ENCODE measurements at places on chromosomes 11 and 22. TPM values are rescaled to one million over a fixed set of nuclear protein-coding genes. Genes with fewer than 3 reads are reported as not detected.

The PITPNB gene
- 30.8 TPM for total RNA-seq

GRCh38 chr11:72239849-72240460 lies 4.0 kb downstream of the PHOX2A start:
- DNase-seq = peak; percentile 97

DNA sequence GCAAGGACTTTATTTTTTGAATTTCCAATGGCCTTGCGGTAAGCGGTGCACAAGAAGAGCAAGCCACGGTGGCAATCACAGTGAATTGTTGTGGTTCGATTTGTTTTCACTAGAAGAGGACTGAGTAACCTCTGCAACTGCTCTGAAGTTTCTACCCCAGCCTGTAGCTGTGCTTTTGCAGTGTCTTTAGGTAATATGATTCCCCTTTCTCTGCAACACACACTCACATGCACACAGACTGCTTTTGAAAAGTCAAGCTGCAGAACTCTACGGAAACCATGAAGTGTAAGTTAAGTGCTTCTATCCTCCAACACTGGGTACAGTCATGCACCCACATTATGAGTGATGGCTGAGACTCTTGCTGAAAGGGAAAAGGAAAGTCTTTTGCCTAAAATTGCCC lies 38.4 kb downstream of the CD44 start:
- no peak for DNase-seq

The SMIM38 gene
- total RNA-seq = under 0.01 TPM

GRCh38 chr11:129639300-129639699 lies 176.3 kb upstream of the TMEM45B start:
- no peak for DNase-seq

DNA sequence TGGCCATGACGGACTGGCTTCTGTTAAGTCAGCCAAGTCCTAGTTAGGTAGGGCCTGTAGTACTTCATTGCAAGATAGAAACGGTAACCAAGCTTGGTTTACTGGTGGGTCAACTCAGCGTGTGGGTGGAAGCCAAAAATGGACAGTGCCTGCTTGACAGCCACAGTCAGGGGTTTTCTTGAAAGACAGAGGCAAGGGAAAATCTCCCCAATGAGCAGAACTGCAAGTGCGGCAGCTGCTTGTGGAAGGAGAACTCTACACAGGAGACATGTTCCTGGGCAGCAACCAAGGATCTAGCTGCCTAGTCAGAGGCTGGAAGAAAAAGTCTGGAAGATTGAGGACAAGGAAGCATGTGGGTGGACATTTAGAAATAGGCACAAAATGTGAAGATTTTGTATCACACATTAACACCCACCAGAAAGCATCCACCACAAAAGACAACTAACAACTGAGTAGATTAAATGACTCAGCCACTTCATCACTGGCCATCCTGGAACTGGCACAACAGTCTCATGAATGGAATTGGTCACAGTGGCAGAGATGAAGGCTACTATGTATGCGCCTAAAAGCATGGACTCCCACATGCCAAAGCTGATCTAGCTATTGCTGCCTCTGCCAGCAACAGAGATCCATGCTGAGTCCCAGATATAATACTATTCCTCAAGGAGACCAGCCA lies 40.9 kb upstream of the SCUBE2 start:
- peak; percentile 55 for DNase-seq

Measured in osteoblast (primary cell).